ENCODE measurements at places on chromosomes 5 and 9.

GRCh38 chr9:89116064-89116804, 62.4 kb downstream of the SHC3 start:
- DNase-seq: no peak

DNA sequence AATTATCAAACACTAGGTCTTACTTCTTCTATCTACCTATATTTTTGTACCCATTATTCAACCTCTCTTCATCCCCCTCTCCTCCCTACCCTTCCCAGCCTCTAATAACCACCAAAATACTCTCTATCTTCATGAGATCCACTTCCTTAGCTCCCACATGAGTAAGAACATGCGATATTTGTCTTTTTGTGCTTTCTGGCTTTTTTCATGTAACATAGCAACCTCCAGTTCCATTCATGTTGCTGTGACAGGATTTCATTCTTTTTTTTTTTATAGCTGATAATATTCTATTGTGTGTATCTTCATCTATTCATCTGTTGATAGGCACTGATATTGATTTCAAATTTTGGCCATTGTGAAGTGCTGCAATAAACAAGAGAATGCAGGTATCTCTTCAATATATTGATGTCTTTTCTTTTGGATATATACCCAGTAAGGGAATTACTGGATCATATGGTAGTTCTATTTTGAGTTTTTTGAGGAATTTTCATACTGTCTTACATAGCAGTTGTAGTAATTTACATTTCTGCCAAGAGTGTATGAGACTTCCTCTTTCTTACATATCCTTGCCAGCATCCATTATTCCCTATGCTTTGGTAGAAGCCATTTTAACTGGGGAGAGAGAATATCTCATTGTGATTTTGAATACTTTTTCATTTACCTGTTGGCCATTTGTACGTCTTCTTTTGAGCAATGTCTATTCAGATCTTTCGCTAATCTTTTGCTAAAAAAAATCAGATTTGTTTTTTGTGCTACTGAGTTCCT, 156.8 kb downstream of the DCP2 start:
- no peak for DNase-seq

DNA sequence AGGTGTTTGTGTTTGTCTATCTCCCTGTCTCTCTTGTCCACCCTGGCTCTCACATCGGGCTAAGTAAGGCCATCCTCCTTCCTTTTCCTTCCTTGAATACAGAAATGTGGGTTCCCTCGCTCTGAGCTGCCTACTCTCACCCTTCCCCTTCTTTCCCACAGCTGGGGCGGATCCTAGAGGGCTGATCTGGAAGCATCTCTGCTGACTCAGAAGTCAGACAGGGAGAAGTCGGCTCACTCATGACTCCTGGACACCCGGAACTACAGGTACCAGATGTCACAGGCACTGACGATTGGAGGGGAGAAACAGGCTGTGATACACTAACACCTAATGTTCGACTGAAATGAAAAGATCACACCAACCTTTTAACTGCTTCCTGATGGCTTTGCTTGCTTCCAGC, 41.3 kb downstream of the PTPN3 start:
- no peak for DNase-seq

DNA sequence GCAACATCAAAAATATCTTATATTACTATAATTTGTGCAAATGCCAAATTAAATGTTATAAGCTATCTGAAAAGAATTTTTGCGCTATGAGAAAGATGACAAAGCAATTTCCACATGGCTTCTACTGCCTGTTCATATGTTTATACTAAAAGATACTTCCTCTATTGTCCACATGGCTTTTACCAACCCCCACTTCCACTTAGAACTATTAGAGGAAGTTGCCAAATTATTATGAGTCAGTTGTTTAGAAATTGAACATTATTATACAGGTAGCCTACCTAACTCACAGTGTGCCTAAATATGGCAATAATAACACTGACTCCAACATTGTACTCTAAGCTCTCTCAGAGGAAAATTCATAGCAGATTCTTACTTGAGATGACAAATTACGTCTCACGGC, 37.6 kb upstream of the SLC27A6 start:
- DNase-seq: no peak

DNA sequence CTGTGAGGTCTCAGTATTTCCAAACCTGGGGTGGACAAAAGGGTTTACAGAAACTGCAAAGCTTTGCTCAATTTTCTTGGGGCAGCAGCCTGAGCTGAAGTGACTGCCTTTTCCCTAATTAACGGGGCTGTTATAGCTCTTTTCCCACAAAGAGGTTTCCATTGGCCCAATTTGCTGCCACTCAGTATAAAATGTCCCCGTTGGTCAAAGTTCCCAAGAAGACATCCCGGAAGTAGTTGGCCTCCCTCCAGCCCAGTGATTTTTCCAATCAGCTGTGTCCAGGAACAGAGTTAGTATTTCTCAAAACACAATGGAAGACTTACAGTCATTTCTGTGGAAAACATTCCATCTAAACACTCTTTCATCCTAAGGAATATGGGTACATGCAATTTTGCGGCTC, 643.6 kb downstream of the ACTL7B start:
- DNase-seq: no peak

All from RCC 7860 (cell line).